ENCODE measurements at places on chromosomes 11 and 22.

- DNase-seq, result no peak
Observed at GRCh38 chr11:79092791-79093353, 348.0 kb downstream of the TENM4 start.

DNA sequence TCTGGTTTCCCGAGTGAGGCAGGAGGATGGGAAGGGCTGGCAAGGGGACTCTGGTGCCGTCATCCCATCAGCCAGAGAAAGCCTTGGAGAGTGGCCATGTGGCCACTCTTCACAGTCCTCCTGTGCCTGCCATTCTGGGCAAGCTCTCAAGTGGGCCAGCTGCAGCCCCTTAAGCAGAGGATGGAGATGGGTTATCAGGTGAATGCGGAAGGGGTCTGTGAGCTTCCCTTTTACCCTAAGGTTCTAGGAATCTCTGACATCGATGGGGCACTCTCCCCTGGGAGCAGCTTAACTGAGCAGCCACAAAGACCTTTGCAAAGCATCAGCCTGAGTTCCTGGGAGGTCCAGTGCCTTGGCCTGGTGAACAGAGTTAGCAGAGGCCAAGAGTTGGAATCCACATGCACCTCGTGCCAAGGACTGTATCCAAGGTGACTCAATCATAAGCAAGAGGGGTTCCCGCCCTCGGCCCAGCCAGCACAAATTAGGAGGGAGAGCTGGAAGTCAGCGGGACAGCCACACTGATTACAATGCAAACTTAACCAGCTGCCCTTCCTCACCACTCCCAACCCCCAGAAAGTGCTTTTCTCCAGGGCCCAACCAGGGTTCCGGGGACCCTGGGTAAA is 193.6 kb downstream of the BUD13 start:
- DNase-seq, result no peak

DNA sequence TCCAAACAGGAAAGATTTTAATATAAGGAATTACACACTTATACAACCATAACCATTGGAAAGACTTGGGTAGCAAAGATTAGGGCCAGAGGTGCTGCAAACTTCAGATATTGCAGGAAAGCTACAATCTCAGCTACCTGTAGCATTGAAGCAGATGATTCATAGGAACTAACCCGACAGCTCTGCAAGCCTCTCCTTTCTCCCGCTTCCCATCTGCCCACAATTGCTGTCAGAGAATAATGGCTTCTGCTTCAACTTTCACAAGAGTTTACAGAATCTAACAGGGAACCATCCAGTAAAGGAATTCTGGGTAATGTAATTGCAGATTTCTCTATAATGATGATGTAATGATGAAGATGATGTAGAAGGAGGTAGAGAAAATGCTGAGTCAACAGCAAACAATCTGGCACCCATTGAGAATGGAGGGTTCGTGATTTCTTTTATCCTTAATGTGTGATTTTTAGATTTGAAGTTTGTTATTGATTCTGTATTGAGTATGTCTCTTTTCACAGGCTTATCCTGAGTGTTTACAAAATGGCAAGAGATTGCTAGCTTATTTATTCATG is 70.8 kb upstream of the USP47 start:
- no peak for DNase-seq

- no peak for DNase-seq
Observed at GRCh38 chr11:117374316-117375055, 46.8 kb downstream of the CEP164 start.

GRCh38 chr11:224424-224823 is 11.7 kb downstream of the SIRT3 start:
- DNase-seq, result no peak

DNA sequence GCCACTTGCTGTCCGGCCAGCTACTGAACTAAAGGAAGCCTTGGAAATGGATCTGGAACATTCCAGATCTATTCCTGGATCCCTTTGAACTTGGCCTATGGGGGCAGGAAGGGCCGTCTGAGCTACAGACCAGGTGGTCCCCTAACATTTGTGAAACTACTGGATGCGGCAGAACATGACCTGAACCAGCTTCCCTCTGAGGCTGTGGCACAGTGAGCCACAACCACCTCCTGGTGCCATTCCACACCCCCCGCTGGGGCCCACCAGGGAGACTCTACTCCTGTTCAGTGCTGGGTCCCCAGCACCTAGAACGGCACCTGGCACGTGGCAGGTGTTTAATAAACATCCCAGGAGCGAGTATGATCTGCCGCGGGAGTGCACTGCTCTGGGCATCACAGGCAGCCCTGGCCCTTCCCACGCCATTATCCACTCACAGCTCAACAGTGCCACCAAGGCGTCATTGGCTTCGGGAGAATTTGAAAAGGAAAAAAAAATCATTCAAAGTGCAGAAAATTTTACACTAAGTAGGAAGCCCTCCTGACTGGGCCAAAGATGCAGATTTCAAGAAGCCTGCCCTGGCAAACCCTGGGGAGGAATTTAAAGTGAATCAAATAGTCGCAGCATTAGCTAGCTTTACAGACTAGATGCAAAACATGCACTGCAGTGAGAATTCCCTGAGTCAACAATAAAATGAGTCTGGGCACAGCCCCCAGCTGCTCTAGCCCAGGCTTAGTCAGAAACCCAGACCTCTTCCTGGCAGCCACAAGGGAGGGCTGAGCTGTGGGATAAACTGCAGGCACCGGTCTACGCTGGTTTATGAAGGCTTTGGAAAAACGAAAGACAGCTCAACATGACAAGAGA is 14.3 kb upstream of the EFCAB6 start:
- DNase-seq, result no peak

DNA sequence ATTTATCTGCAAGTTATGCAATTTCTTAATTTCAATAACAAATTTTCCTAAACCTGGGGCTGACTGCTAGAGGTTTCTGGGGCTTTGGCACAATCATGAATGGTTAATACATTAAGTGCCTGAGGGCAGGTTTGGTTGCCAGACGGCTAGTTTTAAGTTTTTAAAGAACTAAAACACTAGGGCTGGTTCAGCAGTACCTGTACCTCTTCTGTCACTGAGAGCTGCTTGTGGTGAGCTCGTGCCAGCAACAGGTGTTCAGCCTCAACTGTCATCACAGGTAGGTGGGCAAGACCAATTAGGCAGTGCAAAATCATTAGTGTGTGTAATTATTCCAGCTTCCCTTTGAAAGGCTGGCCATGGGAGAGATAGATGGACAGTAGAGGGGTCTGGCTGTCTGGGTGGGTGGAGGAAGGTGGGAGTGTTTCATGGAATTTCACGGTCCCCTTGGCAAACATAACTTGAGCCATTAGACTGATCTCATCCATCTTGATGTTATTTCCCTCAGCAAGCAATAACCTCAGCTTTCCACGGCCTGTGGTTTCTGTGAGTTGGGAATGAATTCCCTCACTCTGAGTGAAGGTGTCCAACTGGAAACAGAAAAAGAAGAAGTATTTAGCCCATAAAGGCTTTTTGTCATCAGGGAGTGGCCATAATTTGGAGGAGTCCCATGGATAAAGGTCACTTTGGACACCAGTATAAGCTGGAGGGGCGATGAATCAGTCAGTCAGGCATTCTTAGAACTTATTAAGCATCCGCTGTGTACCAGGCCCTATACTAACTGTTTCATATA is 114.8 kb downstream of the SNX19 start:
- DNase-seq, result no peak

- no peak for DNase-seq
Observed at GRCh38 chr11:109984634-109985289, 108.4 kb upstream of the ZC3H12C start.

DNA sequence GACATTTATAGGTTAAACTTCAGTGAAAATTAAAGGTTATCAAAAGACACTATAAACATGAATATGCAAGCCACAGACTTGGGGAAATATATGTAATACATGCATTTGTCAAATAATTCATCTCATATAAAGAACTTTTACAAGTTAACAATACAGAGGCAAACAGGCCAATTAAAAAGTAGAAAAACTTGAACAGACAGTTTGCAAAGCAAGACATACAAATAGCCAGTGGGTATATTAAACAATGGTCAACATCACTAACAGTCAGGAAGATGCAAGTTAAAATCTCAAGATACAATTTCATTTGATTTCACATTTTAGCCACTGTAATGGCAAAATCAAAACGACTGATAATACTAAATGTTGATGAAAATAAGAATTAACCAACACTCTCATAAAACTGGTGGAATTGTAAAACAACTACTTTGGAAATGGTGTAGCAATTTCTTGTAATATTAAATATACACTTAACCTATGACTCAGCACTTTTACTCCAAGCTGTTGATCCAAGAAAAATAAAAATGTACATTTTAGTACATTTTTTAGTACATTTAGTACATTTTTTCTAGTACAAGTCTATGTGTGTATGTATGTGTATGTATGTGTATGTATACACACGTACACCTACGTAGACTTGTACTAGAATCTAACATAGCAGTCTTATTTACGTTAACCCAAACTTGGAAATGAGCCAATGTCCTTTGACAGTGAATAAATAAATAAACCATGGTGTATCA is 62.8 kb downstream of the LRRC74B start:
- no peak for DNase-seq

- DNase-seq, result no peak
Observed at GRCh38 chr22:29212743-29213142, 7.0 kb downstream of the EMID1 start.

GRCh38 chr11:113319085-113319484 is 4.7 kb downstream of the TTC12 start:
- DNase-seq, result no peak

DNA sequence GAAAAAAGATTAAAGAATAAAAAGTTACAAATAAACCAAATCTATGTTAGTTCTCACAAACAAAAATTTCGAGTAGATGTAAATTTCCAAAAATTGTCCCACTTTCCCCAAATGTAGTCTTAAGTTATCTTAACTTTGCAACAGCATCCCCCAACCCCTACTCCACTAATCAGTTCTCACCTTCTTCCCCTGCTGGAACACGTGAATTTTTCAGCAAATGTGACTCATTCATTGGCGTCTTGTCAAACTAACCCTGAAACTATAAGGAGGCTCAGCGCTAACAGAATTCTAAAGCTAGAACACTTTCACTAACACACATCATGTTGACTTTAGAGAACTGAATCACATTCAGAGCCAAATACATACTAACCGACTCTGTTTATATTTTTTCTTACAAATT is 46.1 kb downstream of the PHF21A start:
- no peak for DNase-seq

- DNase-seq, result no peak
Observed at GRCh38 chr22:42271906-42272305, 1.5 kb upstream of the TCF20 start.

- no peak for DNase-seq
Observed at GRCh38 chr11:36490026-36490806, 19.9 kb downstream of the TRAF6 start.

DNA sequence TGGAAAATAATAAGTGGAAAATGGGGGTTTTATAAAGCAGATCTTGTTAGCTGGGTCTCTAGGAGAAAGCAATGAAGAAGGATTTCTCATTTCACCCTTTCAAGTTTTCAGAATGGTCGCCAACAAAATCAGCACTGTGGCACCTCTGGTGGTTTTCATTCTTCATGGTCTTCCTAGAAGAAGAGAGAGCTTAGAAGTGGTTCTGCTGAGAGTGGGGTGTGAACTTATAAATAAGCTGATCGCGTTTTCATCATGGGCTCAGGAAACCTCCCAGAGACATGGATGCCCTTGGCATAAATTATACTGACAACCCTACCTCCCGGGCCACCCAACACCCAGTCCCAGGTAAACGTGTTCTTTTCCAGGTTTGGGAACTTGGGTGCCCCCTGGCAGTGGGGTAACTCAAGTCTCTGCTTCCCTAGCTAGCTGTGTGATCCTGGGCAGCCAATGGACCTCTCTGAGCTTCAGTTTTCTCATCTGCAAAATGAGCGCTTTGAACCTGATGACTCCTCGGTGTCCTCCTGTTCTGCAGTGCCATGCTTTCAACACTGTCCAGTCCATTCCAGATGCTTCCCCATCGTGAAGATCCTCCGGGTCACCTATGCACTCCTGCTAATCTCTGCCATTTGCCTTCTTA is 72.6 kb upstream of the GRAMD1B start:
- DNase-seq, result no peak

GRCh38 chr22:32852395-32853251 is 51.1 kb downstream of the TIMP3 start:
- no peak for DNase-seq

- DNase-seq, result no peak
Observed at GRCh38 chr11:125247431-125247830, 82.9 kb downstream of the PKNOX2 start.

DNA sequence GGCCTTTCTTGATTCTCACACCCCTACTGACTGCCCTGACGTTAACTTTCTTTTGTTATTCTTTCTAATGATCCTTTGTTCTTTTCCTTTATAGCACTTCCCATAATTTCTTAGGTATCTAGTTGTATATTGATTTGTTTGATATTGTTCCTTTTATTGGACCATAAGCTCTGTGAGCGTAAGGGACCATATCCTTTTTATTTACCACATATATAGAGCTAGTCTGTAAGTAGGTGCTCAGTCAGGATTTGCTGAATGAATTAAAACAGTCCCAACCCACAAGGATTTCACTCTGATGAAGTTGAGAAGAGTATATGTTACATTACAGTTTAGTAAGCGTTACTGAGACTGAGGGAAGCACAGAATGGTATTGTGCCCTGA is 68.8 kb downstream of the EMSY start:
- no peak for DNase-seq

DNA sequence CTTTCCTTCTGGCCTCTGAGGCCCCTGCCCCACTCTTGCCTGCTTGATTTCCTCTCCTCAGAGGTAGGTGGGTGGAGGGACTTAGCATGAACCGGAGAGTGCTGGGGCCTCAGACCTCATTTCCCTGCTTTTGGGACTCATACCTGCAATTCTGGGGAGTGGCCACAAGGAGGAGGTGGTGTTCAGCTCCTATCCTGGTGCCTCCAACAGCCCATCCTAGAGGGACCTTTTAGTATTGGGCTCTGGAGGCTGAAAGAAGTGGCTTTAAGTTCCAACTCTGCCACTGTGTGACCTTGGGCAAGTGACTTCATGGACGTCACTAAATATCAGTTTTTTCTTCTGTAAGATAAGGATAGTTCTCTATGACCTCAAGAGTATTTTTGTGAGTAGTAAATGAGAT is 98.6 kb downstream of the KIAA1671 start:
- no peak for DNase-seq

GRCh38 chr22:42261296-42261695 is 9.2 kb downstream of the TCF20 start:
- DNase-seq, result no peak

- DNase-seq, result no peak
Observed at GRCh38 chr22:31259798-31260473, 32.4 kb downstream of the PIK3IP1 start.

DNA sequence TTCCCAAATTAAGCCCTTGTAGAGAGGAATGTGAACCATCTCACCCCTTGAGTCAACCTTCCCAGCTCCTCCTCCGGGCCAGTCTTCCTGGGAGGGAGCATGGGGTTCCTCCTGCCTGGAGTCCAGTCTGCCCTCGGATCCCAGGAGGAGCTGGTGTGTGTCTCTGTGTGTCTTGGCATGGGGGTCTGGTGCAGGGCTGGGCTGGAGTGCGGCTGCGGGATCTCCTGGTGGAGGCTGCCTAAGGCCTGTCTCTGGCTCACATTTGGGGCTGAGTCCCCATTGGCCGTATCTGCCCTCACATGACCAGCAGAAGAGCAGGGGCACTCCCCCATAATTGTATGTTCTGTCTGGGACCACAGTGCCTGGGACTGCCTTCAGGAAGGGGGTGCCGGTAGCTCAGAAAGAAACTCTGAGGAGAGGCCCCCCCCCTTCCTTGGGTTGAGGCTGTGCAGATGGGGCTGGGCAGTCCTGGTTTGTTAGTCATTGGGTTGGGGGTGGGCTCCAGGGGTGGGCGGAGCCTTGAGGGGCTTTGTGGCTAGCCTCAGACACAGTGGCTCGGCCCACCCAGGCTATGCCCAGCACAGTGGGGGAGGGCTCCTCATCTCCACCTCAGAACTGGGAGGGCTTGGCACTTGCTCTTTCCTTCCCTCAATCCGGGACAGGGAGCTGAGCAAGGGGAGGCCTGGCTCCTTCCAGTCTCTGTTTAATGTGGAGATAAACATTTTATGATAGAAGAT is 2.9 kb downstream of the C1QTNF5 start:
- no peak for DNase-seq
